ENCODE measurements at places on chromosomes 1 and 21.

- DNase-seq: no peak
These were observed 3.0 kb upstream of the TMEM52 start for GRCh38 chr1:1921901-1922701.

DNA sequence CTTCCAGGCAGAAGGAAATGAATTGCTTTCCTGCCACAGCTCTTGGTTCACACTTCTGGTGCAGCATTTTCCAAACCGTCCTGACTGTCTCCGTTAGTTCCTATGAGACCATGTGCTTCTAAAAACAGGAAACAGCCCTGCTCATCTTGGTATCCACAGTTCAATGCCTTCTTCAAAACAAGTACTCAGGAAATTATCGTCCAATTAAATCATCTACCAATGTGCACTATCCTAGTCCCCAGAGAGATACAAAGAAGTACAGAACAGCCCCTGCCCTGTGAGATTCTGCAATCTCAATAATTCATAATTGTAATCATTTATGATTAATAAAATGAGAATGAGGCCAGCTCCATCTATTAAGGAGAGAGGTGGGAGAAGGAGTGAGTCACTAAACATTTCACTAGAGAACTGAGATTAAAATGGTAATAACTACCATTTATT is 11.2 kb downstream of the CLEC20A start:
- no peak for DNase-seq

DNA sequence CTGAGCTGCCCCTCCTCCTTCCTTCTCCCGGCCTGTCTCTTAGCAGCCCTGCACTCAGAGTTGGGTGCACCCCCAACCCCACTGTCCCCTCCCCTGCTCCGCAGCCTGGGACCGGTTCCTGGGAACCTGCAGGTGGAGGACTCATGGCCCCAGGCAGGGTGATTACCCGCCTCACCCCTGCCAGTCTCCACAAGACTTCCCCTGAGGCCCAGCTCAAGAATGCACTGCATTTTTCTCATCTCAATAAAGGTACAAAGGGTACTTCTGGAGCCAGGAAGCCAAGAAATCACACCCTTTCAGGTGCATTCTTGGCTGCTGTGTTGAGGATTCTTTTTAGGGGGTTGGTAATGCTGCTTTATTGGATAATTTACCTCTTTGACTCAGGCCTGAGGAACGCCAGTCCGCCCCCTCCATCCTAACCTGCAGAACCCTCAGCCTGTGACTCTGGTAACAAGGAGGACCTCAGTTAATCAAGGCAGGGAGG is 126.3 kb upstream of the TMPRSS2 start:
- no peak for DNase-seq

- DNase-seq: no peak
These were observed 32.1 kb downstream of the FOXD2 start for GRCh38 chr1:47469910-47470309.

GRCh38 chr1:58430421-58431275 is 115.9 kb downstream of the OMA1 start:
- DNase-seq: no peak

DNA sequence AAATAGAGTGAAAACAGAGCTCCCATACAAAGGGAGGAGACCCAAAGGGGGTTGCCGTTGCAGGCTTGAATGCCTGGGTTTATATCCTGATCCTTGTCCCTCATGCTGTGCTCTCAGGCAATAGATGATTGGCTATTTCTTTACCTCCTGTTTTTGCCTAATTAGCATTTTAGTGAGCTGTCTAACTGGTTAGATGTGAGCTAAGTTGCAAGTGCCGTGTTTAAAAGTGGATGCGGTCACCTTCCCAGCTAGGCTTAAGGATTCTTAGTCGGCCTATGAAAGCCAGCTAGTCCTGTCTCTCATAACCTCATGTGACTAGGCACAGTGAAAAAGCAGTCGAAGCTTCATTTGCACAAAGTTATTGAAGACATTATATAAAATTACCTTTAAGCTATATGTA is 356.7 kb upstream of the TMPRSS15 start:
- DNase-seq: no peak

DNA sequence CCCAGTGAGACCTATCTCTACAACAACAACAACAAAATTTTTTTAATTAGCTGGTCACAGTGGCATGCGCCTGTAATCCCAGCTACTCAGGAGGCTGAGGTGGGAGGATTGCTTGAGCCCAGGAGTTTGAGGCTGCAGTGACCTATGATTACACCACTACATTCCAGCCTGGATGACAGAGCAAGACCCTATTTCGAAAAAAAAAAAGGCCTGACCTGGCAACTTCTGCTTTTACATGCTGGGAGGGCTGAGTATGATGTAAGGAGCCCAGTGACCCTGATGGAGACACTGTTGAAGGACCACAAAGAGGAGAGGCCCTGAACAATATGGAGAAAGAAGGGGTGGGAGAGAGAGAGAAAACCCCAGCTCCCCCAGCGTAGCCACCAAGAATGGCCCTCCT is 9.2 kb upstream of the VPS26C start:
- DNase-seq: no peak

GRCh38 chr1:63575340-63575826 is 17.8 kb upstream of the PGM1 start:
- no peak for DNase-seq

GRCh38 chr1:25774206-25774803 is 25.7 kb upstream of the SELENON start:
- no peak for DNase-seq

- DNase-seq: no peak
These were observed 717.3 kb downstream of the MATN1 start for GRCh38 chr1:30005972-30006619.

GRCh38 chr1:203274603-203275381 is 30.5 kb upstream of the BTG2 start:
- no peak for DNase-seq

Data from upper lobe of left lung (tissue), 6 donors.